ENCODE measurements at places on chromosomes 5 and 9.

- no peak overlapping the region for H3K27ac ChIP-seq
- no peak for DNase-seq
- no peaks in the 10 kb centered on the region for H3K36me3 ChIP-seq
- no peak overlapping the region for H3K4me3 ChIP-seq
- H3K4me1 ChIP-seq: peaks cover 6% of the 10 kb centered on the region
Observed at GRCh38 chr5:167355346-167355745, 936.1 kb upstream of the WWC1 start.

DNA sequence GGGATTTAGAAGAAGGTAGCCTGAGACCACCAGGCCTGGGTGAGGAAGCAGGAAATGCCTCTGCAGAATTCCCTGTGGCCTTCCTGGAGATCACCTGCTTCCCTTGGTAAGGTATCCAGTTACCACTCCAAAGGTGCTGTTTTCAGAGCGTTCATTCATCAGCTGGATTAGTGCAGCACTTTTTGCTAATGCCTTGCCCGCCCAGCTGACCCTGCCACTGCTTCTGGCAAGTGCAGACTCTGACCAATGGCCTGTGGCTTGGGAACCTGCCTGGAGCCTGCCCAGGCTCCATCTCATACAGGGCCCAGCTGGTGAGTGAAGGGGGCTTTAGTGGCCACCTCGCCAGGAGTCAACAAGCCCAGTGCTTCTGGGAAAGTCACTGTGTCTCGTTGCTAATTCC, 48.6 kb downstream of the FOXI1 start:
- DNase-seq: no peak
- no peaks in the 10 kb centered on the region for H3K27me3 ChIP-seq
- no peaks in the 10 kb centered on the region for H3K36me3 ChIP-seq
- no peaks in the 10 kb centered on the region for H3K4me1 ChIP-seq

DNA sequence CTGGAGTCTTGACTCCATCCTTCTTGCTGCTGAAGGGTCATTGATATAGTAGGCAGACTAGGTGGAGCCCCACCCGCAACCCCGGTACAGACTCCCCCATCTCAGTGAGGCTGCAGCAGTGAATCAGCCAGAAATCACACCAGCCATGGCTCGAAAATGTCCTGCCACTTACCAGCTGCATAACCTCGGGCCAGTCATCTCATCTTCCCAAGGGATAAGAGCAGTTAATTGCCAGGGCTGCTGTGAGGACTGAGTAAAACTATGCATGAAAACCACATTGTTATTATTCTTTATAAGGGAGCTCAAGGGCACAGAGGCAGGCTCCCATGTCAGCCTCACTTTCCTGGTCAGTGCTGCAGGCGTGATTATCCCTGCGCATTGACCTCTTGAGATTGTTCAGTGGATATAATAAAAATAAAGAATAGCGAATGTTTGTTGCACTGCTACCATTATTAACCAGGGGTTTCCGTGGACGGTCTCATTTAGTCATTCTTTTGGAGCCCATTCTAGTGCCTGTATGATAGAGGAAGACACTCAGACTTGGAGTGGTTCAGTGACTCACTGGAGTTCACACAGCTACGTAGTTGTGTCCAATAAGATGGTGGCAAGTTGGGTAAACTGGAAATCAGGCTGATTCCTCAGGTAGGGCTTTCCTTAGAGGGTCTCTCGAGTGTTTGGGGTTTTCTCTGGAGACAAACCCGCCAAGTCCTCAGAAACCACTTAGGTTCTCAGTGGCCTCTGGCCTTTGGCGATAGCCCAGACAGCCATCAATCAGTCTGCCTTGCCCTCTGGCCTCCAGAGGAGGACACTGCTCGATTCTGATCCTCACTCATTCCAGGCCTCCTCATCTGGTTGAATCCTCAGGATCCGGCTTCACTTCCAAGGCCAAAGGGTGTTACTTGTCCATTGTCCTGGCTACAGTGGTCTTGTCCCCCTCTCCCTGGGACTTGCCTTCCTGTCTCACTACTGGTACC, 39.9 kb downstream of the COL15A1 start:
- H3K4me1 ChIP-seq: no peaks in the 10 kb centered on the region
- no peak overlapping the region for H3K27ac ChIP-seq
- H3K36me3 ChIP-seq: no peaks in the 10 kb centered on the region
- H3K27me3 ChIP-seq: no peaks in the 10 kb centered on the region

- peak; percentile 62 for DNase-seq
Observed at GRCh38 chr5:38673671-38674071, 117.2 kb upstream of the LIFR start.

- no peaks in the 10 kb centered on the region for H3K4me1 ChIP-seq
- H3K4me3 ChIP-seq: no peak overlapping the region
- no peak overlapping the region for H3K27ac ChIP-seq
- H3K27me3 ChIP-seq: no peaks in the 10 kb centered on the region
Observed at GRCh38 chr5:135332519-135333150, 66.4 kb downstream of the MACROH2A1 start.

- no peak overlapping the region for H3K4me3 ChIP-seq
- no peak overlapping the region for H3K27ac ChIP-seq
- no peaks in the 10 kb centered on the region for H3K27me3 ChIP-seq
- H3K4me1 ChIP-seq: peaks cover 2% of the 10 kb centered on the region
- DNase-seq: no peak
Observed at GRCh38 chr5:107633171-107633901, 37.4 kb downstream of the EFNA5 start.

DNA sequence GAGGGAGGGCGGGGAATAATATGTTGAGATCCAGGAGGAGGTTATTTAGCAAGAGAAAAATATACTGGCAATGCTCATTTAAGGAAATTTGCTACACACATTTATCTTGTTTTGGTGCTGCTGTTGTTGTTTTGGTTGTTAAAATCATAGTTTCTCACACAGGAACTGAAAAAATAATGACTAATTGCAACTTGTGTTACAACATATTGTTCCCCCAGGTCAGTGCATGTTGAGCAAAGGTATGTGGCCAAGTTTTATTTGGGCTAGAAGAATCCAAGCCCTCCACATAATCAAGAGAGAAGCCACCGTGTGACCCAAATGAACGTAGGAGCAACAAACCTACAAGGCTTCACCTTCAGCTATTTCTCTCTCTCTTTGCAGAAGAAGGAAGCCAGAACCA, 220.3 kb upstream of the DAPK1 start:
- H3K4me1 ChIP-seq: no peaks in the 10 kb centered on the region
- H3K4me3 ChIP-seq: no peak overlapping the region
- no peak overlapping the region for H3K27ac ChIP-seq
- H3K27me3 ChIP-seq: no peaks in the 10 kb centered on the region
- no peak for DNase-seq

- H3K36me3 ChIP-seq: peaks cover 72% of the 10 kb centered on the region
- H3K27me3 ChIP-seq: no peaks in the 10 kb centered on the region
- peaks cover 4% of the 10 kb centered on the region for H3K4me1 ChIP-seq
- DNase-seq: peak; percentile 40
Observed at GRCh38 chr9:130626249-130626996, 38.0 kb upstream of the PRDM12 start.

DNA sequence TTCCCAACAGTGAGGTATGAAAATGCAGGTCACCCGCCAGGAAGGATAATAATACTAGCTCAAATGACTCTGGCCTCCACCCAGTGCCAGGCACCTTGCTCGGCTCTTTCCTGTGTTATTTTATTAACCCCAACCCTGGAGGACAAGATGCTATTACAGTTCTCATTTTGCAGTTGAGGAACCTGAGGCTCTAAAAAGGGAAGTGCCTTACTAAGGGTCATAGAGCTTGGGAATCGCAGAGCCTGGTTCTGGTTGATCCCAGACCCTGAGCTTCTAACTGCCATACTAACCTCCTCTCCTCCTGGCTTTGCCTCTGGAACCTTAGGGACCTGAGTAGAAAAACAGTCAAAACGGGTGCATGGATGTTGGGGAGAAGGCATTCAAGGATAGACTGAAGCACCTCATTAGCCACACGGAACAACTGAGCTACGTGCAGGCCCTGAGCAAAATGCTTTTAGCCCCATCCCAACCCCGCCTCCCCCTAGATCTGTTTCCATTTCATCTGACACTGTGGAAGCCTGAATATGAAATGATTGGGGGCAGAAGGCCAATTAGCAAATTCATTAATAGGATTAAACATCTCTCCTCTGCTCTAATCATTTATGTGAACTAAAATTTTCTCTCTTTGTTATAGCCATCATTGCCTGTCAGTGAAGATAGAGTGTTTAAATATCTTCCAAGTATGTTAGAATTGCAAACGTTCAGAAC, 7.9 kb downstream of the KCNIP1 start:
- H3K4me1 ChIP-seq: no peaks in the 10 kb centered on the region
- H3K27ac ChIP-seq: no peak overlapping the region
- no peak overlapping the region for H3K4me3 ChIP-seq
- no peaks in the 10 kb centered on the region for H3K27me3 ChIP-seq

DNA sequence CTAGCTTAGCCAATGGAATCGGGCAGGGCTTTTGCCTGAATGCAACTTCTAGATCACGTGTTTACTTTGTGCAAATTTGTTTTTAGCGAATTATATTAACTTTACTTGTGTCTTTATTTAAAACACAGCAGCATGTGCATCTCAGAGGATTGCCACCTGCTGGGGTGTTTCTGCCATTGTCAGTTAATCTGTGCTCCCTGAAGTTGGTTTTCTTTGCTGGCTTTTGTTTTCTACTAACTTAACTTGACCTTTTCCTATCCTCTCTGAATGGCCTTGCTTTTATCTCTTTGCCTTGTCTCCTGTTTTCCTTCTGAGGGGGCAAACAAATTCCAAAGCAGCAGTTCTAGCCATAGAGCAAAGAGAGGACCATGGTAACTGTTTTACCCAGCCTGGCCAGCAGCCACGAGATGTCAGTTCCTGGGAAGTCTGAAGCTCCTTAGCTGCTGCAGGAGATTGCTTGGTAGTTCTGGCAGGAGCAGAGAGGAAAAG, 67.6 kb downstream of the ARHGEF28 start:
- H3K27ac ChIP-seq: no peak overlapping the region
- no peak for DNase-seq

GRCh38 chr9:70093944-70094343, 50.3 kb downstream of the MAMDC2 start:
- 0 out of 2 replicates have a peak, but pooled peaks cover 2% of the 10 kb centered on the region for H3K4me1 ChIP-seq
- no peak for DNase-seq
- no peak overlapping the region for H3K4me3 ChIP-seq
- no peaks in the 10 kb centered on the region for H3K36me3 ChIP-seq

GRCh38 chr5:1732238-1732941, 67.2 kb downstream of the MRPL36 start:
- peak; percentile 23 for DNase-seq
- H3K27me3 ChIP-seq: no peaks in the 10 kb centered on the region
- no peak overlapping the region for H3K27ac ChIP-seq
- H3K36me3 ChIP-seq: no peaks in the 10 kb centered on the region

DNA sequence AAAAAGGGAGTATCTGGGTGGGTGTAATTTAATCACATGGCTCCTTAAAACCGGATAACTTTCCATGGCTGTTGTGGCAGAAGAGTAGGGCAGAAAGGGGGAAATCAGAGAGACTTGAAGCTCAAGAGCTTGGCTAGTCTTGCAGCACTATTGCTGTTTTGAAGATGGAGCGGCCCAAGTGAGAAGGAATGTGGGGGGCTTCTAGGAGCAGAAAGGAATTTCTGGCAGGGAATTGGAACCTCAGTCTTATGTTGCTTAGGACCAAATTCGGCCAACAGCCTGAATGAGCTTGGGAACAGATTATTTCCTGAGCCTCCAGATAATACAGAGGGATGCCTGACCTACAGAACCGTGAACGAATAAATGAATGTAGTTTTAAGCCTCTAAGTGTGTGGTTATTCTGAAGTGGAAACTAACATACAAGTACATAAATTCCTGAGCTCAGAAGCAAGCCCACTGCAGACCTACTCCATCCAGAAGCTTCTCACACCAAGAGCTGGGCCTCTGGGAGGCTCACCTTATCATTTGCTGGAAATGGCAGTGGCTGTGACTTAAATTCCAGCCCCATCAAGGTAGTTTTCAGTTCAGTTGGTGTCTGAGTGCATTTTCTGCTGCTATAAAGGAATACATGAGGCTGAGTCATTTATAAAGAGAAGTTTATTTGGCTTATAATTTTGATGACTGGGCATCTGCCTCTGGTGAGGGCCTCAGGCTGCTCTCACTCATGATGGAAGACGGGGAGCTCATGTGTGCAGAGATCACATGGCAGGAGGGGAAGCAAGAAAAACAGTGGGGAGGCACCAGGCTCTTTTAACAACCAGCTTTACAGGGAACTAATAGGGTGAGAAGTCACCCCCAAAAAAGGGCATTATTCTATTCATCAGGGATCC, 15.3 kb upstream of the TMEM174 start:
- no peak overlapping the region for H3K27ac ChIP-seq
- H3K36me3 ChIP-seq: no peaks in the 10 kb centered on the region
- H3K4me1 ChIP-seq: no peaks in the 10 kb centered on the region
- H3K4me3 ChIP-seq: no peak overlapping the region

DNA sequence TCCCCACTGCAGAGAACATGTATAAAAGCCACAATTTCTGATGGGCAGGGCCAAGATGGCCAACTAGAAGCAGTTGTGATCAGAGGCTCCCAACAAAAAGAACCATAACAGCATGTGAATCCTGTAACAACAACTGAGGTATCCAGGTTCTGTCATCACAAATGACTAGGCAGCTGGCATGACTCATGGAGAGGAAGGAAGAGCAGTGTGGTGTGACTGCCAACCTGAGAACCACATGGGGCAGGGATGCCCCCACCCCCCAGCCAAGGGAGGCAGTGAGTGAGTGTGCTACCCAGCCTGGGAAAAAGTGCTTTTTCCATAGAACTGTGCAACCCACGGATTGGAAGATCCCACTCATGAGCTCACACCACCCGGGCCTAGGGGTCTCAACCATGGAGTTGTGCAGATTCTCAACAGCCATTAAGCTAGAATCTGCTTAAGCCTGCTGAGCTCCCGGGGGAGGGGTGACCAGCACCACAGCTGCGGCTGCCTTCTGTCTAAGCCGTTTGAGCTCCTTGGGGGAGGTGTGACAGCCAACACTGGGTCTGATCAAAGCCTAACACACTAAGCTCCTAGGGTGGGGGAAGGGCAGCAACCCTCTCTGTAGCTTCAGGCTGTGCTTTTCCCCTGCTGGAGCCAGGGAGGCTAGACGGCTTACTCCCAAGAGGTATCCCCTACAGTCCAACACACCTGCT, 80.1 kb upstream of the DMAC1 start:
- DNase-seq: peak; percentile 37
- no peaks in the 10 kb centered on the region for H3K4me1 ChIP-seq
- no peak overlapping the region for H3K27ac ChIP-seq
- H3K27me3 ChIP-seq: no peaks in the 10 kb centered on the region
- peaks cover 1% of the 10 kb centered on the region for H3K36me3 ChIP-seq
- no peak overlapping the region for H3K4me3 ChIP-seq

- DNase-seq: no peak
- peaks cover under 1% of the 10 kb centered on the region for H3K4me1 ChIP-seq
- H3K36me3 ChIP-seq: peaks cover 72% of the 10 kb centered on the region
- H3K4me3 ChIP-seq: no peak overlapping the region
- H3K27ac ChIP-seq: no peak overlapping the region
Observed at GRCh38 chr5:14362491-14362890, 219.1 kb upstream of the OTULINL start.

GRCh38 chr9:114643896-114644295, 13.7 kb downstream of the TEX53 start:
- no peaks in the 10 kb centered on the region for H3K4me1 ChIP-seq
- H3K4me3 ChIP-seq: no peak overlapping the region

DNA sequence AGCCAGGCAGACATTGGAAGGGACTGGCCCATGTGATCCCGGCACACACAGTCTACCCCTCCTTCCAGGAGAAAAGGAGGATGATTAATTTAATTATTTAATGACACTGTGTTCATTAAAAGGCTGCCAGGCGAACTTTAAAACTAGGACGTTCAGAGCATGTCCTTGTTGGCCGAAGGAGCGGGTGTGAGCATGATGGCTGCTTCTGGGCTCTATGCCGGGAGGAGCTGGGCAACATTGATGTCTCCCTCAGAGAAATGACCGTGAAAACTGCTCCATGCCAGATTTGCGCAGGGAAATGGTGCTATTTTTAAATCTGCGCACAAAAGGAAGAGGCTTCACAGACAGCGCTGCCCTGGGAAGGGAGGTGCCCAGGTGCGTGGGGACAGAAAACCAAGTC, 284.9 kb upstream of the IRX4 start:
- H3K36me3 ChIP-seq: no peaks in the 10 kb centered on the region
- peaks cover 3% of the 10 kb centered on the region for H3K4me1 ChIP-seq
- no peak overlapping the region for H3K27ac ChIP-seq
- H3K4me3 ChIP-seq: no peak overlapping the region
